ENCODE measurements at places on chromosomes 7 and 10.

DNA sequence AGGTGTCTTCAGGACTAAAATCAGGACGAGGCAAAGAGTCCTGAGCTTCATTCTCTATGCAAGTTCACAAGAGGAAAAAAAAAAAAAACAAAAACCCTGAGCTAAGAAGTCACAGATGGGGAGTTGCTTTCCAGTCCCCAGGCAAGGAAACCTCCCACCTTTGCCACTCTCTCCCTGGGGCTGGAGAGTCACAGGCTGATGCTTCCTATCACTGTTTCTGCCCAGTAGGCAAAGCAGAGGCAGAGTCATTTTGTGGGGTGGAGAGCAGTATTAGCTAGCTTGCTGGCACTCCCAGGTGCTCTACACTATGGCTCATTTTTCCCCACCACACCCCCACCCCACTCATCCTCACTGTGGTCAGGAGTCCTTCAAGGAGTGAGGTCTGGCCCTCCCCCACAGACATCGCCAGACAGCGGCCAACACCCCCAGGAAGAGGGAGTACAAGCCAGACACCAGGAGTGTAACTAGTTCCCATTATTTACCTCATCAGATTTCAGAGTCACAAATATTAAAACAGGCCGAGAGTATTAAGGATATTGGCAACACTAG lies 34.6 kb upstream of the UNC5B start:
- DNase-seq: no peak

GRCh38 chr7:84372712-84373111 lies 178.1 kb upstream of the SEMA3A start:
- DNase-seq: no peak

DNA sequence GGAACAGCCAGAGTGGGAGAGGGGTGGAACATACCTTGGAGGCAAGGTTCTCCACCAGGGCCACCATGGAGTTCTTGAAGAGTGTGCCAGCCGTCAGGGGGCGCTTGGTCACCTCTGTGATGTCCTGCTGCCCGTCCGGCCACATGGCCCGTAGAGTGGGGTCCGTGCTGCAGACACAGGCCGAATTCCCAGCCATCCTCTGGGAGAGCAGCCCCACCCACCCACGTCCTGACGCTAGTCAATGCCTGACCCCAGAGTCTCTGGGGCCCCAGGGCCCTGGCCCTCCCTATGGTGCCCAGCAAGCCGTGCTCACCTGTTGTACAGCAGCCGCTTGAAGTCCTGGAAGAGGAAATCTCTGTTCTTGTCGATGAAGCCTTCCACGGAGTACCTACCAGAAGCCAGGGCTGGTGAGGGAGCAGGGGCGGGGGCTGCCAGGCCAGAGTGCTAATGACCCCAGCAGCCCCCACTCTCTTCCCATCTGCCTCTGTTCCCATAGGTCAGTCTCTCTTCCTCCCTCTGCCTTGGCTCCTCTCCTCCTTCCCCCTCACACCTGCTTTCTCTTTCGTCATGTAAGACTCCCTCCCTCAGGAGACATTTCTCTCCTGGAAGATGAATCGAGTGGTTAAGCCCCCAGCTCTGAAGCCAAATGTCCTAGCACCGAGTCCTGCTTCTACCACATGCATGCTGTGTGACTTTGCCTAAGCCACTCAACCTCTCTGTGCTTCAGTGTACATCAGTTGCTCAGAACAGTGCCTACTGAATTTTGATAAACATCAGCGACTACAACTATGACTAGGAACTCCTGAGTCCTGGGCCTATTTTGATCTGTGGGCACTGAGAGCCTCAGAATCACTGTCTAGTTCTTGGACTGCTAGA lies 11.0 kb downstream of the MYO1G start:
- DNase-seq: no peak

DNA sequence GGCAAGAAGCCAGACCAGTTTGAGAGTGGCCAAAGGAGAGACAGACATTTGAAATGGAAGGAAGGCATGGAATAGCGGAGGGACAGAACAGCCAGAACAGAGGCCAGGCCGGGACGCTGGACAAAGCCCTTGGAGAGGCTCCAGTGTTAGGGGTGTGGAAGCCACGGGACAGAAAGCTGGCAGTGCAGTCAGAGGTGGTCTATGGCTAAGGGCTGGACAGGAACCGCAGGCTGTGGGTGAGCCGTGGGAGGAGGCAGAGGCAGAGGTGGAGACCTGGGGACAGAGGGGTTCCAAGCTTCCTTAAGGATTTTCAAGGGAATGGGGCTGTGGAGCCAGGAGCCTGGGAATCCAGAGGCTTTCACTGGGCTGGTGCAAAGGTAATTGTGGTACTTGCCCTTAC lies 301.1 kb downstream of the GFRA1 start:
- DNase-seq: no peak

DNA sequence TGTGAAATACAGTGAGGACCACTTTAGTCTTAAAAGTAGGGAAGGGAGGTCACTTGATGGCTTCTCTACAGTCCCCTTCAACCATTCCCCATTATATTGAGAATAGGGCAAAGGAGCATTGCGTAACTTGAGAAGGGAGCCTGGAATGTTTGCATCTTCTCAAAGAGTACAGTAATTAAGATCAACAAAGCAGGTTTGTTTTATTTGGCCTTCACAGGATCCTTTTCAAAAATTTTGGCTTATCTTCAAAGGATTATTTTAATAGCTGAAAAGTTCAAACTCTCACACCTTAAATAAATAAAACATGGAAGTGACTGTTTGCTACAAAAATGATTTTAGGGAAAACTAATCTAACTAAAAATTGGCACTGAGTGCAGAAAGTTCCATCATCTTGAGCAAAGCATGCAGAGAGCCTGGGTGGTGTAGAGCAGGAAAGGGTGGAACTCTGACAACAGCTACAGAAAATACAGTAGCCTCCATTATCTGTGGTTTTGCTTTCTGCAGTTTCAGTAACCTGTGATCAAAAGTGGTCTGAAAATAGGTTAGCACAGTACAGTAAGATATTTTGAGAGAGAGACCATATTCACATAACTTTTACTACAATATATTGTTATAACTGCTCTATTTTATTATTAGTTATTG lies 214.0 kb downstream of the MDFIC start:
- no peak for DNase-seq

GRCh38 chr7:55473932-55474331 lies 98.4 kb downstream of the VOPP1 start:
- no peak for DNase-seq

- no peak for DNase-seq
Measured at GRCh38 chr7:138008019-138008587, 6.2 kb upstream of the CREB3L2 start.

DNA sequence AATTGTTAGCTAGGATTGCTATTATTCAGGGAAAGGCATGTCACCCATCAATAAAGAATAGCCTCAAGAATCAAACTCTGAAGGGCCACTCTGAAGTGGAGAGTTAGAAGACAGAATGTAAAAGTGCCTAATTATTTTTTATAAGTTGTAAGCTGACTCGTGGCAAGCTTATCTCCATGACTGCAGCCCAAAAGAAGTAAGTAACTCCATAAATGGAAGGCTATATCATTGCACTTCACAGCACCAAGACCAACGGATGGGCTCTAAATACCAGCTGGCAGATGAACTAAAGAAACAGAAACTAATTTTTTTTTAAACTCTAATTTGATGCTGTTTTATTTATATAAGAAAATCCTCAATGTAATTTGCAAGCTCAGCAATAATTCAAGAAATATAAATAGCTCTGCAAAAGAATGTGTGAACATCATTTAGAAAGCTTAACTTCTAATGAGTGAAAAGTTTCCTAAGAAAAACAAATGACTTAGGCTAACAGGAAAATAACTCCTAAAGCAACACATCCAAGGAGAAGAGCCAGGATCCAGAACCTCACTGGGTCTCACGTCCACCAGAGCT lies 165.5 kb downstream of the SNX13 start:
- DNase-seq: no peak

GRCh38 chr10:92880233-92880861 lies 32.0 kb downstream of the EXOC6 start:
- DNase-seq: no peak

- DNase-seq: no peak
Measured at GRCh38 chr10:69411476-69411875, 5.2 kb downstream of the TACR2 start.

- no peak for DNase-seq
Measured at GRCh38 chr10:133459454-133460207, 5.9 kb downstream of the SCART1 start.

GRCh38 chr7:100444311-100445278 lies 8.3 kb upstream of the PPP1R35 start:
- no peak for DNase-seq

- no peak for DNase-seq
Measured at GRCh38 chr10:124064676-124065075, 28.7 kb downstream of the CHST15 start.

Measured in activated T-cell treated with anti-CD3 and anti-CD28 coated beads for 1 hour (primary cell).